ENCODE measurements at places on chromosomes 7 and 10. TPM values are rescaled to one million over a fixed set of nuclear protein-coding genes. Genes with fewer than 3 reads are reported as not detected.

The GJD4 gene
- total RNA-seq = not detected

The NEUROD6 gene
- not detected for total RNA-seq

The PRKAR2B gene
- total RNA-seq = 10.1 TPM

The SORCS1 gene
- not detected for total RNA-seq

The BEND7 gene
- total RNA-seq = 0.29 TPM
